Activated CD8-positive, alpha-beta T cell treated with anti-CD3 and anti-CD28 coated beads for 36 hours (primary cell): ENCODE measurements at places on chromosomes 3 and 15. TPM values are rescaled to one million over a fixed set of nuclear protein-coding genes. Genes with fewer than 3 reads are reported as not detected.

TTLL13 gene
- 1.1 TPM for total RNA-seq

GABPB1 gene
- 33.2 TPM for total RNA-seq

AP3S2 gene
- total RNA-seq = 20.3 TPM

SYNPR gene
- total RNA-seq = not detected

VEPH1 gene
- not detected for total RNA-seq

DBR1 gene
- 22.7 TPM for total RNA-seq

ZNF662 gene
- 3.2 TPM for total RNA-seq

GOLGA8Q gene
- total RNA-seq = not detected

STAC gene
- not detected for total RNA-seq

CEP63 gene
- 27.0 TPM for total RNA-seq

GRCh38 chr15:70337277-70338186 lies 239.8 kb upstream of the TLE3 start:
- H3K27ac ChIP-seq = no peak overlapping the region
- H3K27me3 ChIP-seq = peaks cover 3% of the 10 kb centered on the region
- no peaks in the 10 kb centered on the region for H3K4me1 ChIP-seq
- no peak overlapping the region for H3K4me3 ChIP-seq

- H3K36me3 ChIP-seq = no peaks in the 10 kb centered on the region
- H3K4me3 ChIP-seq = no peak overlapping the region
- H3K27me3 ChIP-seq = no peaks in the 10 kb centered on the region
- no peak overlapping the region for H3K27ac ChIP-seq
- peaks cover 53% of the 10 kb centered on the region for H3K4me1 ChIP-seq
Measured at GRCh38 chr15:91863621-91864255, 10.2 kb downstream of the SLCO3A1 start.

DNA sequence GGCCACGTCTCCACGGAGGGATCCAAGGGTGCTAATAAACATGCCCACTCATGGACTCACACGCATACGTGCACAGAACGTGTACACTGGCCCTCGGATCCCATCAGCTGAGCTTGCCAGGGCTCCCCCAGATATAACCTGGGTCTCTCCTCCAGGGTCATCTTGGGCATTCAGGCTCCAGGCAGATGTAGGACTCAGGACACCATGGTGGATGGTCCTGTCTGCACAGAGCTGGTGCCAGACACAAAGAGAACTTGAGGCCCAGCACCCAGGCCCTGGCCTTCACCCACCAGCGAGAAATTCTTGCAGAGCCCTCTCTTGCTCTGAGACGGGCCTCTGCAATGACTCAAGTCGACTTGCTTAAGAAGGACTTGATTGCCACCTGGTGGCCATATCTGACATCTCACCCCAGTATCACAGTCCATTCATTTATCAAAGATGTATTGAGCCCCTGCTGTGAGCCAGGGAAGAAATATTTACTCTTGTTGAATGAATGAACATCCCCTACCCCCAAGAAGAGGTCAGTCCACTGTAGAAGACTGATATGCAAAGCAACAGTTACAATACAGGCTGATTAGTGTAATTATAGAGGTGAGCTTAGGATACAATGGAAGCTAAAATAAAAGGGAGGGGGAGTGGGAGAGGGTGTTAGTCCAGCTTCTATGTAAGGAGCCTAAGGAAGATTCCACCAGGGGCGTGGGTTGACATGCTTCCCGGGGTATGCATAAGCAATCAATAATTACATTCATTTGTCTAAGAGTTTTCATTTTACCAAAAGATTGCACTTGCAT lies 34.2 kb upstream of the VPS8 start:
- peaks cover 15% of the 10 kb centered on the region for H3K27me3 ChIP-seq
- no peaks in the 10 kb centered on the region for H3K36me3 ChIP-seq
- H3K27ac ChIP-seq = no peak overlapping the region
- no peak overlapping the region for H3K4me3 ChIP-seq
- no peaks in the 10 kb centered on the region for H3K4me1 ChIP-seq

- DNase-seq = peak; percentile 91
- peak overlapping the region; percentile 100 for H3K27ac ChIP-seq
- peaks cover 6% of the 10 kb centered on the region for H3K36me3 ChIP-seq
- H3K27me3 ChIP-seq = no peaks in the 10 kb centered on the region
- peak overlapping the region; percentile 96 for H3K4me3 ChIP-seq
Measured at GRCh38 chr15:75452865-75453702, 1.6 kb upstream of the SIN3A start.

DNA sequence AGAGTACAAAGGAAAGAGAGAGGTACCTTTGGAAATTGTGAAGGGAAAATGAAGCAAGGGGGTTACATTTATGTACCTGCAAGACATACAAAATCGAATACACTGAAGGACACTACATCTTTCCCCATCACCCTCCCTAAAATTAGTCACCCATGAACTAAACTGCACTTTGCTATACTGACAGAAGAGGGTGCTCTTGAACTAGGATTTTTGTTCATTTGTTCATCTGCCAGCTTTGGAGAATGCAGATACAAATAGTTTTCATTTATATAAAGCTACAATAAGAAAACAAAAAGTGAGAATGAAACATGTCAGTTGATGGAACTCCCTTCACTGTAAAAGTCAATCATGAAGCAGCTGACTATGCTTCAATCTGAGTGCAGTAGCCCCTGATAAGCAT lies 55.7 kb downstream of the PCCB start:
- H3K4me1 ChIP-seq = no peaks in the 10 kb centered on the region
- no peak overlapping the region for H3K4me3 ChIP-seq
- no peaks in the 10 kb centered on the region for H3K27me3 ChIP-seq
- no peak for DNase-seq
- no peak overlapping the region for H3K27ac ChIP-seq

GRCh38 chr3:124409650-124410275 lies 320.5 kb upstream of the UMPS start:
- no peaks in the 10 kb centered on the region for H3K4me1 ChIP-seq
- no peaks in the 10 kb centered on the region for H3K36me3 ChIP-seq
- H3K4me3 ChIP-seq = no peak overlapping the region
- H3K27ac ChIP-seq = no peak overlapping the region
- peaks cover 7% of the 10 kb centered on the region for H3K27me3 ChIP-seq

DNA sequence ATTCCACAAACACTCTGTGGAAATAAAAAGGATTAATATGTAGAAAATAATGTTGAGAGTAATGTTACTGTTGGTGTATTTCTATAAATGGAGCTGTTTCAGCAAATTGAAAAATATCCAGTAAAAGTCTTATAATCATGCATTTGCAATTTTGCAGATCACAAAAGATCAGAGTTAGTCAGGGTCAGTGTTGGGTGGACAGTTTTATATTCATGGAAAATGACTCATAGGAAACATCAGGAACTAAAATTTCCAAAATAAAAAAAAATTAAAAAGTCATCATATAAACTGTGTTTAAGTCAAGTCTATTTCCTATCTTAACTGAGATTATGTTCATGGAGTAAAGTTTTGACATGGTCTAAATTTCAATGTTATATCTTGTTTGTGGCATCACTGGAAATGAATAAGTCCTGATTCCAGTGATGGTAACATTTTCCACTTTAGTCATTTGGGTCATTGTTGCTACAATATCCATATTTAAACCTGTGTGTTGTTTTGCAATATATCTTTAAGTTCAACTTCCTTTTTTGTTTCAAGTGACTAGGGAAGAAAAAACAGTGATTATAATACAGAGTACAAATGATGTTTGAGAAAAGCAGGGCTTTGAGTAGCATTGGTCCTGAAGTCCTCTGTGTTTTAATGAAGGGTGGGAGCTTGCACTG lies 37.8 kb downstream of the MITF start:
- H3K27ac ChIP-seq = no peak overlapping the region
- DNase-seq = no peak
- no peaks in the 10 kb centered on the region for H3K4me1 ChIP-seq
- H3K4me3 ChIP-seq = no peak overlapping the region

GRCh38 chr3:27666708-27667107 lies 55.4 kb downstream of the EOMES start:
- no peaks in the 10 kb centered on the region for H3K36me3 ChIP-seq
- peaks cover 8% of the 10 kb centered on the region for H3K4me1 ChIP-seq
- peak; percentile 34 for DNase-seq
- H3K27ac ChIP-seq = no peak overlapping the region
- H3K27me3 ChIP-seq = no peaks in the 10 kb centered on the region

DNA sequence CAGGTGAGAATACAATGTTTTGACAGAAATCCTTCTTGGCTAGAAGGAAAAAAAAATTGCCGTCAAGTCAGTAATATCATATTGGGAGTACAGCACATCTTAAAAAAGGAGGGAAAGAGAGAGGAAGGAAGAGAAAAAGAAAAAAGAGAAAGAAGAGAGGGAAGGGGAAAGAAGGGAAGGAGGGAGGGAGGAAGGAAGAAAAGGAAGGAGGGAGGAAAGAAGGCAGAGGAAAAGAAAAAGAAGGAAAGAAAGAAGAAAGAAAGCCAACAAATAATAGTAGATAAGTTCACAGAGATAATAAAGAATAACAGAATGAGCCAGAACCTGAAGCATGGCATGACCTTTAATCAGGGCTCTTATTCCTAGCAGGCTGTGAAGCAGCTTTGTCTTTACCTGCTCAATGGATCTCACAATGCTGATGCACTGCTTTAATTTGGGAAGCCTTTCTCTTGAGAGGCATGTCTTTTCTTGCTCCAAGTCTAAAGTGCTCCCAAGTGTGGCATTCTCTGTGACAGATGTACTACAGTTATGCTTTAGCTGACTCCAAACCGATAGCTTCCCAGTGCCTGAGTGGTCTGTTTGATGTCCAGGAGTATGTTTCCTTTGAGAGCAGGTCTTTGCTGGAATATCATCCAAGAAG lies 114.9 kb downstream of the IQCH start:
- no peak for DNase-seq
- H3K27ac ChIP-seq = no peak overlapping the region
- peaks cover 7% of the 10 kb centered on the region for H3K27me3 ChIP-seq
- no peaks in the 10 kb centered on the region for H3K4me1 ChIP-seq
- H3K36me3 ChIP-seq = no peaks in the 10 kb centered on the region

DNA sequence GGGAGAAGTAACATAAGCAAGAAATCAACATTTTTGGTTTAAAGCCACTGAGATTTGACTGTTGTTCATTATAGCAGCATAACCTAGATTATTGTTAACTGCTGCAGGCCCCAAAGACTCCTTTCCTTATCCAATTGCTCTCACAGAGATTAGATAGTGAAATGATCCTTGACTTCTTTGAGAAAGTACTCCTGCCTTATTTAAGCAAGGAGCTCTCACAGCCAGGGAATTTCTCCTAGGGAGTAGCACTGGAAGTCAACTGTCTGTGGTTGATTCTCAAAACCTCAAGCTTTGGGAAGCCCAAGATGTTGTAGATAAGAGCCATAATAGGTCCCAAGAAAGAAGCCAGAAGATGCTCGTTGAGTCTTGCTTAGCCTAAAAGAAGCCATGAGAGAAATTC lies 151.8 kb upstream of the TSC22D2 start:
- H3K4me1 ChIP-seq = no peaks in the 10 kb centered on the region
- no peak overlapping the region for H3K4me3 ChIP-seq
- peaks cover under 1% of the 10 kb centered on the region for H3K27me3 ChIP-seq
- H3K27ac ChIP-seq = no peak overlapping the region
- DNase-seq = no peak

- H3K4me3 ChIP-seq = no peak overlapping the region
- H3K27ac ChIP-seq = no peak overlapping the region
- H3K4me1 ChIP-seq = peaks cover 11% of the 10 kb centered on the region
- H3K36me3 ChIP-seq = no peaks in the 10 kb centered on the region
Measured at GRCh38 chr15:91465086-91465485, 365.0 kb downstream of the SV2B start.

- no peaks in the 10 kb centered on the region for H3K27me3 ChIP-seq
- H3K27ac ChIP-seq = no peak overlapping the region
- no peaks in the 10 kb centered on the region for H3K4me1 ChIP-seq
- no peak overlapping the region for H3K4me3 ChIP-seq
- DNase-seq = no peak
Measured at GRCh38 chr3:58668247-58668646, 1.7 kb upstream of the FAM3D start.

DNA sequence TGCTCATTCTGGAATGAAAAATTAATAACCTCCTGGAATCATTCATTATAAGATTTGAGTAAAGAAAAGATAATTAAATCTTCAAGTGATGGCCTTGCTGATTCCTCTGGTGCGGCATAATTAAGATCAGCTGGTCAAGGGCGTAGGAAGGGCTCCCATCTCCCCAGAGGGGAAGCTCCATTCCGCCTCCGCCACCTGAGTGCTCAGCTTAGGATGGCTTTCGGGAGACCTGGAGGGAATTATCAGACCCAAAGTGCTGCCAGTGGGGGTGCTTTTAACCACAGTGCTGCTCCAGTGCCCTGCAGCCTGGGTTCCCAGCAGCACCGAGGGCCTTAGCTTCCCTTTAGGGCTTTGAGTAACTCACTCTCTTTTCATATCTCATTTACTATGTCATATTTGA lies 556.6 kb upstream of the RGMA start:
- H3K4me1 ChIP-seq = no peaks in the 10 kb centered on the region
- H3K27me3 ChIP-seq = peaks cover 5% of the 10 kb centered on the region
- no peak for DNase-seq
- H3K4me3 ChIP-seq = no peak overlapping the region

GRCh38 chr15:73518876-73519733 lies 76.1 kb downstream of the REC114 start:
- H3K36me3 ChIP-seq = no peaks in the 10 kb centered on the region
- no peak overlapping the region for H3K27ac ChIP-seq
- no peaks in the 10 kb centered on the region for H3K27me3 ChIP-seq
- no peak for DNase-seq
- no peak overlapping the region for H3K4me3 ChIP-seq

- no peaks in the 10 kb centered on the region for H3K4me1 ChIP-seq
- H3K4me3 ChIP-seq = no peak overlapping the region
- DNase-seq = no peak
- H3K36me3 ChIP-seq = no peaks in the 10 kb centered on the region
- no peaks in the 10 kb centered on the region for H3K27me3 ChIP-seq
Measured at GRCh38 chr3:41574900-41575299, 375.6 kb downstream of the CTNNB1 start.

- no peak overlapping the region for H3K4me3 ChIP-seq
- no peaks in the 10 kb centered on the region for H3K36me3 ChIP-seq
- DNase-seq = no peak
- peaks cover 12% of the 10 kb centered on the region for H3K27me3 ChIP-seq
Measured at GRCh38 chr3:66592016-66592761, 91.4 kb upstream of the LRIG1 start.

GRCh38 chr3:79246875-79247724 lies 520.7 kb downstream of the ROBO1 start:
- no peak overlapping the region for H3K4me3 ChIP-seq
- no peaks in the 10 kb centered on the region for H3K36me3 ChIP-seq
- H3K27me3 ChIP-seq = no peaks in the 10 kb centered on the region
- DNase-seq = no peak
- no peak overlapping the region for H3K27ac ChIP-seq

DNA sequence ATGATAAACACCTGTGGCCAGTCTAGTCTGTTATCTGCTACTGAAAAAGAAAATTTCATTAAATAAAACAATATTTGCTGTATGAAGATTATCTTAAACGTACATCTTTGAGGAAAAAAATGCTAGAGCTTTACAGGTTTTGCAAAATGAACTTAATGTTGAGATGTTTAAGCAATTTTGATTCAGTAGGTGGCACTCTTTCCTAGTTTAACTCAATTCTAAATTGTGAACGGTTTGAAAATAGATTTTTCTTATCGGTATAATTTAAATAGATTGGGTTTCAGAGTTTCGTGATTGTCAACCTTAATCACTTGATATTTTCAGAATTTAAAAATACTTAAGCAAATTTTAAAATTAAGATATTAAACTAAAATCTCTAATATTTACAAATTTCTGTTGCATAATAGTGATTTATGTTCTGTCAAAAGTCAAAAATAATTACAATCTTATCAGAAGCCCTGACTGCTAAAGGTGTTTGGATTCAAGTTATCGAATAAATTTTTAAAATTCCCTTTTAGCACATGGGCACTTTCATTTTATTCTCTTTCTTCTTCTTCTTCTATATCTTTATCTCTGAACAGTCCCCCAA lies 7.0 kb upstream of the RNF111 start:
- H3K36me3 ChIP-seq = no peaks in the 10 kb centered on the region
- peaks cover 40% of the 10 kb centered on the region for H3K4me1 ChIP-seq
- no peak overlapping the region for H3K4me3 ChIP-seq
- no peaks in the 10 kb centered on the region for H3K27me3 ChIP-seq
- no peak for DNase-seq
